ENCODE measurements at places on chromosomes 3 and 15.

- no peak for DNase-seq
Measured at GRCh38 chr15:78243491-78243941, 9.2 kb upstream of the ACSBG1 start.

- no peak for DNase-seq
Measured at GRCh38 chr3:105614288-105615030, 247.8 kb downstream of the ALCAM start.

- DNase-seq = no peak
Measured at GRCh38 chr15:72163719-72164118, 33.9 kb downstream of the GRAMD2A start.

GRCh38 chr15:90807786-90808086 is 60.7 kb upstream of the FURIN start:
- DNase-seq = no peak

- DNase-seq = no peak
Measured at GRCh38 chr15:73957276-73957675, 31.0 kb downstream of the LOXL1 start.

DNA sequence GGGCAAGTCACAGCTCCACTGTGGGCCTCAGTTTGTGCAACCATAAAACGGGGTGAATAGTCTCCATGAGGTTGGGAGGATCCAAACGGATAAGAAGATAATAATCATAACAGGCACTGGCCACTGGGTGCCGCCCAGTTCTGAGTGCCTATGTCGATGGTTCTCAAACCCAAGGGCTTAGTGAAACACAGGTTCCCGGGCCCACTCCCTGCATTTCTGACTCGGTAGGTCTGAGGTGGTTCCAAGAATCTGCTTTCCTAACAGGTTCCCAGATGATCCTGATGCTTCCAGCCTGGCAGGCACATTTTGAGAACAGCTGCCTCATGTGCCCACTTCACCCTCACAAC is 21.2 kb downstream of the ALS2CL start:
- DNase-seq = no peak

DNA sequence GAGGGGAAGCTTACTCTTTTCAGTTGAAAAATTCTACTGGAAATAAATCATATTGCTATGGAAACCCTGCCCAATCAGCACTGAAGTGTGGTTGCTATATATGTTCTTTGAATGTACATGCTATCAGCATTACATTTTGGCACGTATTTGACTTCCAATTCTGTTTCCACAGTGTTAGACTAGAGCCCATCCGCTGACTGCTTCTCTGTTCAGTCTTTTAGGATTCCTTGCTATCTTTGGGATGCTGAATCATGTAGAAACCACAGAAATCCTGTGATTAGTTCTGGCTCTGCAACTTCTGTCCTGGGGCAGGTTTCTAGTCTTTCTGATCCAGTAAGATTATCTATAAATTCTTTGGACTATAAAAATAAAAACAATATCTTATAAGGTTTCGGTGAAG is 128.2 kb upstream of the SLC7A14 start:
- no peak for DNase-seq

DNA sequence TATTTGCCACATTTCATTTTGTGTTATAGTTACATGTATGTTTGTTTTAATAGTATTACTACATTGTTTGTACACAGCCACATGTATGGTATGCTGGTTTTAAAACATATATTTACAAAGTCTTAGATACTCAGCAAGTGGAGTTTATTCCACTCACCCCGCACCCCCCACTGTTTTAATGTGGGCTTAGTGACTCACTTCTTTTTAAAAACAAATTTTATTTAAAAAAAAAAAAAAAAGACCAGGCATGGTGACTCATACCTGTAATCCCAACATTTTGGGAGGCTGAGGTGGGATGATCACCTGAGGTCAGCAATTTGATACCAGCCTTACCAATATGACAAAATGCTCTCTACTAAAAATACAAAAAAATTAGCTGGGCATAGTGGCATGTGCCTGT is 26.9 kb upstream of the TJP1 start:
- DNase-seq = no peak

- no peak for DNase-seq
Measured at GRCh38 chr15:32824777-32825176, 107.0 kb downstream of the GREM1 start.

DNA sequence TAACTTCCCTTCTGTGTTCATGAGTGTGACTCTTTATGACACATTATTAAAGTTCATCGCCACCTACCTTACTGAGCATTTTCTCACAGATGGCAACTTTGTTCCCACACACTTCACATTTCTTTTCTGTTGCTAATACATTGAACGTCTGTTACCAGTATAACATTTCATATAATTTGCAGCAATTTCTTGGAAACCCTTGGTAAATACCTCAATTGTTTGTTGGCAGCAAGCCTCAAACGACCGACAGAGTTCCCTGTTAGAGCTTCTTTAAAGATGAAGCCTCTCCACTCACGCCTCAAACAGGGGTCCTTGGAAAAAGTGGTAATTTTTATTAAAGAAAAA is 3.2 kb upstream of the CHSY1 start:
- DNase-seq = no peak

- DNase-seq = no peak
Measured at GRCh38 chr3:120775411-120775810, 32.9 kb downstream of the GTF2E1 start.

DNA sequence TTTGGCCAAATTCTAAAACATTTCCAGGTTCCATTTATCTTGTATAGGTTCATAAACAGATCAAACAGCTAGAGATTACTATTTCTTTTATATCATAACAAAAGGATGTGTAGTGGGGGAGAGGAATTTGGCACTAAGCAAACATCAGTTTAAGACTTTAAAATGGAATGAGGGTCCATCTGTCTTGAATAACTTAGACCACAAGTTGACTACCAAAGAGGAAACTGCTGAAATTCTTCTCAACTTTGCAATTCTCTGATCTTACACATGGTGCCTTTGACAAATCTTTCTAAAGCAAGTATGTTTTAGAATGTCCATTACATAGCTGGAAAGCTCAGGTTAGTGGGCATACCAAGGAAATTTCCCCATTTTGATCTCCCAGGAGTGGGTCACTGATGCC is 140.5 kb upstream of the ADAMTS9 start:
- no peak for DNase-seq

GRCh38 chr3:27335571-27335970 is 33.6 kb downstream of the NEK10 start:
- DNase-seq = no peak

GRCh38 chr3:194874206-194874605 is 188.5 kb downstream of the FAM43A start:
- DNase-seq = no peak

DNA sequence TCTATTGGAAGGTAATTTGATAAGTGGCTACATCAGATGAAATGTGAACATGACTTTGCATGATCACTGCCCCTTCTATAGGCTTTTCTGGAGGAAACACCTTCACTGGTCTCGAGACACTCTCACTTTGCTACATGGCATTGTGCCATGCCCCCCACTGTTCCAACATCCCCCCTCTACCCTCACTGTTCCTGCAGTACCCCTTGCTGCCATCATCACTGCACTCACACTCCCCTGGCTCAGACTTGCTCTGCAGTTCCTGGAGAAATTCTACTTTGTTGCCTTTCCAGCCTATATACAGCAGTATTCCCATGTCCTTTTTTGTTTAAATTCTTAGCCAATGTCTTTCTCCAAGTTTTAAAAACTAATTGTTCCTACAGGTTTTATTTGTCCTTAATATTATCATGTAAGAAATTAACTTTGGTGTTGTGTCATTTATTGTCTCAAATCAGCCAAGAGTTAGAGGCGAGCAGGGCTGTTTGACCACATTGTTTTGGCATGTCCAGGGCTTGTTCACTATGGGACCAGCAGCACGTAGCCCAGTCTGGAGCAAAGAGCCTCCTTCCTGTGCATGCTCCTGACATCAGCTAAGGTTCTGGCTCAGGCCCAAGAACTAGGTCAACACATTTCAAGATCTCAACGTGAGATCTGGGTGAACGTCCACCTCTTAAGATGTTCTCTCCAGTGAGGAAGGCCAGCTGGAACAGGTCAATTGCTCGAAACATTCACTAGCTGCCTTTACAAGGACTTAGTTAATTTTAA is 246.4 kb downstream of the SLC9A9 start:
- DNase-seq = no peak

DNA sequence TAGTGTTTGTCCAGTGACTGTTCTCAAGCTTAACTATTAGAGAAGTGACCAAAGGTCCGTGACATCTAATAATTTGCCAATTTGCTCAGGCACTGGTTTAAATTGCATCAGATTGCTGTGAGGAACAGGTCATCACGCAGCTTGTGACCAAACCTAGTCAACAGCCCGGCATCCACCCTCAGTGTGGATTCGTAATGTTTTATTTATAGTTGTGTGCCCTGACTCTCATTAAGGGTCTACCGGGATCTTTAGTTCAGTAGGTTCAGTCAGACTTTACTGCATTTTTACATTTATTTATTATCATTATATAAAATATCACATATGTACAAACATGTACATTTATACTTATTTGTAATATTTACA is 46.4 kb upstream of the PGPEP1L start:
- no peak for DNase-seq

DNA sequence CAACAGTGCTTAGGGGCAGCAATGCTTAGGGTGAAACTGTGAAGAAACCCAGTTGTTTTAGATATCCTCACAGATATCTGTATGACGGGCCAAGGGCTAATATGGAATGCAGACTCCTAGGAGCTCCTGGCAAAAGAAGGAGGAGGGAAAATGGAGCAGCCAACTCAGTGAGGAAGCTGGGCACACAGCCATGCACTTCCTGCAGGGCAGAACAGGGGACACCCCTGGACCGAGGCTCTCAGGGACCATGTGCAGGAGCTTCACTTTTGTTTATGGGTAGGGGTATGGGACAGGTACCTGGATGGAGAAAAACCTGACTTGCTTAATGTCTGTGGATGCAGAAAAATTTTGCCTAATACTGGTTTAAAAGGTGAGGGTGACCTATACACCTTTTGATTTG is 20.2 kb downstream of the NIPA1 start:
- no peak for DNase-seq

DNA sequence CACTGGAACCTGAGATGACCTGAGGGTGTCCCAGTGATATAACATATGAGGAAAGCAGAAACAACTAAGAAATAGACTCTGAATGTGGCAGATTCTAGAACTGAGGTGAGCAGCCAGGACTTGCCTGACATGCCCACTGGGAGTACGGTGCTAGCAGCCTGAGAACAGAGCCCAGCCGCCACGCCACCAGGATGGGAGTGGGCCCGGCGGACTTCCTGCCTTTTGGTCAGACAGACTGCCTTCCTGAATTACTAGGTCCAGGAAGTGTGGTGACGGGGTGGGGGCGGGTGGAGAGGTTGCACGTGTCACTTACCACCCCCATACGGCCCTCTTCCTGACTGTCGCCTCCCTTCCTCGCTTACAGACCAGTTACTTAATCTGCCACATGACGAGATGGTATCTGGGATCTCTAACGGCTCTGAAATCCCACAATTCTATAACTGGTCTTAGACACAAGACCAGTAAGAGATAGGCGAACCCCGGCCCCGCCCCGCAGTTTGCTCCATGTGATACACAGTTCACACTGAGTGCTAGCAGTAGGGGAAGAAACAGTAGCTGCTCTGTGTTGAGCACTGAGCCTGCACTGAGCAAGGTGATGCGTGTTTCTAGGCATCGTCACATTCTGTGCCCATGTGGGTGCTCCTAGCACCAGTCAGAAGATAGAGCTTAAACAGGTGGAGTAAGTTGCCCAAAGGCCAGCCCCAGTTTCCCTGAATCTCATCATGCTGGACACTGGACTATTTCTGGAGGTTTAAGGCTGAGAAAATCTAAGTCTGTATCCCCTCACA is 95.7 kb downstream of the CPN2 start:
- peak; percentile 85 for DNase-seq

GRCh38 chr15:49306551-49306950 is 116.5 kb upstream of the FGF7 start:
- no peak for DNase-seq

DNA sequence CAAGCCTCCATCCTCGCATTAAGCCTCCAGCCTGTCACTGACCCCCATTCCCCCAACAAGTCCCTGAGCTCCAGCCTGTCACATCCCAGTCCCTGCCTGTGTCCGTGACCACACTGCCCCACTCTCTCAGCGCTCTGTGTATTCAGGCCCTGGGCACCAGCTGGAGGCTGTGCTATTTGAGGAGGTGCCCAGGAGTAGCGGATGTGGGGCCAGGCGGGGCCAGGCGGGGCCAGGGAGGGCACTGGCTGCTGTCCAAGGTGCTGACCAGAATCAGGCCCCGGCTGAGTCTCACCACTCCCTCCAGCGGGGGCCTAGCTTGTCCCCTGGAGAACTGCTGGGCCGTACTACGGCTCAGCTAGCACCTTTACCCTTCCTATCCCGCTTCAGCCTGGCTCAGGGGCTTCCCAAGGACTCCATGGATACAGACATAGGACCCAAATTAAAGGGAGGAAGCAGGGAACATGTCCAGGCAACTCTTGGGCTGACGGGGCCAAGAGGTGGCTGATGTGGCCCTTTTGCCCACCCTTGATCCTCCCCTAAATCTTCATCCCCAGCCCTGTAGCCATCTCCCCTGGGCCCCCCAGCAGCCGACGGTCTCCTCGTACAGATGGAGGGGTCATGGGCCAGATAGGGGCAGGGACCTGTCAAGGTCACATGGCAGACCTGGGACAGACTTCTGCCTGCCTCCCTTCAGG is 1.1 kb downstream of the HHATL start:
- DNase-seq = peak; percentile 4

- no peak for DNase-seq
Measured at GRCh38 chr3:155657161-155657560, 87.7 kb downstream of the PLCH1 start.

- DNase-seq = peak; percentile 38
Measured at GRCh38 chr3:141690431-141691072, 47.5 kb upstream of the RNF7 start.

GRCh38 chr15:99180086-99180963 is 69.1 kb downstream of the TTC23 start:
- no peak for DNase-seq

DNA sequence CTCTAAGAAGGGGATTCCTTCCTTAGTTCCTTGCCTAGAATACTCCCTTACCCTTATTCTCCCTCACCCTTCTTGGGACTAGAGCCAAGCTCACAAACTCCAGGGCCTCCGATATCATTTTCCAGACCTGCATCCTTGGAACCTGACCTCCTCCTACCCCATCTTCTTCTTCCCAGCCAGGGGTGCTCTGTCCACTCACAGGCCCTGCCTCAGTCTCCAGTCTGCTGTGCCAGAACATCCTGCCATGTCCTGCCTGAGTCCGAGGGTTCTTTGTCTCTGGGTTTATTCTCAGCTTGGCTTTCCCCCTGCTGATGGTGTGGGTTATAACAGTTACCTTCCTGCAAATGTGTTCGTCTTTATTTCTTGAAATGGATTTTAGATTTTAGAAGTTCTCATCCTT is 59.9 kb upstream of the MCF2L2 start:
- no peak for DNase-seq

Measured in KG1 (cell line).